ENCODE measurements at places on chromosomes 6 and 20.

DNA sequence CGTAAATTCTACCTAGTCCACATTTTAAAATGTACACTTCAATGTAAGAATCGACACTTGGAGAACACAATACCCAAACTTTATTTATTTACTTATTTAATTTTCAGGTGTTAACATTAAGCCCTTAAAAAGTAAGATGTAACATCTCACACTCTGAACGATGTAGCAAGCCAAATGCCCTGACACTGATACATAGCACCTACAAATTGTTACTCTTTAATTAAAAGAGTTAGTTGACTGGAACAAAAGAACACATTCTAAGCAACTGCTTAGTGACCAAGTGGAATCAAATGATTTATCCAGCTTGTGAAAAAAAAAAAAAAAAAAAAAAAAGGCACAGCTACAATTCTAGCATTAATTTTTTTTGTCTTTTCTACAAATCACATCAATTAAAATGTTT lies 292.1 kb upstream of the THEMIS start:
- no peak for DNase-seq

- no peak for DNase-seq
Observed at GRCh38 chr6:116511424-116512110, at the start of gene CALHM5. TSS of gene CALHM5 (plus strand) at chr6:116511639. CDS start at chr6:116511697, 58 bp downstream.

GRCh38 chr6:133275213-133275612 lies 34.1 kb downstream of the EYA4 start:
- no peak for DNase-seq

DNA sequence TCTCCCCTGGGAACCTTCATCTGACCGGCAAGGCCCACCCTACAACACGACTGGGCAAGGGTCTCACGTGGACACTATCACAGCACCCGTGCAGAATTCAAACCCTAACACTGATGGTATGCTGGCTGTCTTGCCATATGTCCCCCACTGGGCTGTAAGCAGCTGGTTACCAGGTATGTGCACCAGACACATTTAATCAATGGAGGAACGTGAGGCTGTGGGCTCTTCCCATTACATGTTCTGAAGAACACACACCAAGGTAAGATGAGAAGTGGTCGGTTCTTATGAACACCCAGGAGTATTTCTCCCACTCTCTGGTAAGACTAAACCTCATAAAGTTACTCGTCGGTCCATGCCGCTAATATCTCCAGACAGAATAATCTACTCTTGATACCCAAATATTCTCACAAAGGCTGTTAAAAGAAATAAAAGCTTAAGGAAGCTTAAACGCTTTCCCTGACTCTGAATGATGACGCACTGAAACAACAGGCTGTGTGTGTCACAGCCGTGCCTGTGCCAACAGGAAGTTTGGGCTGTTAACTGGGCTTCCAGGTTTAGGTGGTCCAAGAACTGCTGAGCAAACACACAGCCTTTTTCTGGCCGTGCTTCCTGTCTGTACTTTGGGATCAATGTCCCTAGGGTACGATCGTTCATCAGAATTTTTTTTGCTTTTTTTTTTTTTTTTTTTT lies 75.3 kb downstream of the SLC23A2 start:
- no peak for DNase-seq

- DNase-seq: no peak
Observed at GRCh38 chr6:136113736-136114173, 136.4 kb downstream of the MTFR2 start.

- DNase-seq: no peak
Observed at GRCh38 chr20:23971310-23971709, 17.3 kb downstream of the GGTLC1 start.
